ENCODE measurements at places on chromosomes 5 and 9. TPM values are rescaled to one million over a fixed set of nuclear protein-coding genes. Genes with fewer than 3 reads are reported as not detected.

- DNase-seq = no peak
These were observed 372.6 kb downstream of the ZNF608 start for GRCh38 chr5:124373883-124374282.

- DNase-seq = no peak
These were observed 615.5 kb downstream of the TLE1 start for GRCh38 chr9:81073821-81074220.

DNA sequence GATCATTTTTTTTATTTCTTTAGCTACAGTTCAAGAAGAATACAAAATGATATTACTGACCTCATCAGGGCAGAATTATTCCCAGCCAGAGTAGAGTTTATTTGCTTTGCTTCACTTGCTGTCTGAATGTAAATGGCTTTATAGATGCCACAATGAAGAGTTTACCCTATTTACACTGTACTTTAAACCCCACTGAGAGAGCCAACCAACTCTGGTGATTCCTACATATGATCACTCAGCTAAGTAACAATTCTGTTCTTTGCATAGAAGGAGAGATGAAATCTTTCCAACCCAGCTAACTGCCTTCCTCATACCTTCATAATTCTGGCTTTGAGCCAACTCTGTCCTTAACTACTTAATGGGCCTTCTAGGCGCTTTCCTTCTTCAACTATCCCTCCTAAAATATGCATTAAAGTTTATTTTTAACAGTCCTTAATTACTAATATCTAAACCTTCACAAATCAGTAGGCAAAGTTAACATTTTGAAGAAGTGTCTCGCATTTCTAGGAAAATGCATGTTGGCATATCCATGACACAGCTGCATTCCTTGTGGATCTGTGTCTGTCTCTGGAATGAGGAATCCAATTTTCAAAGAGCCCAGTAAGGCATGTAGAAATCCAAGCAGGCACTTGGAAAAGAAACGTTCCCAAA, 284.8 kb upstream of the GRAMD2B start:
- no peak for DNase-seq

CATSPER3 gene
- total RNA-seq = 0.69 TPM

DTWD2 gene
- total RNA-seq = 3.6 TPM

KIF24 gene
- 5.9 TPM for total RNA-seq

CCNB1 gene
- 163 TPM for total RNA-seq

CHSY3 gene
- total RNA-seq = not detected

DNA sequence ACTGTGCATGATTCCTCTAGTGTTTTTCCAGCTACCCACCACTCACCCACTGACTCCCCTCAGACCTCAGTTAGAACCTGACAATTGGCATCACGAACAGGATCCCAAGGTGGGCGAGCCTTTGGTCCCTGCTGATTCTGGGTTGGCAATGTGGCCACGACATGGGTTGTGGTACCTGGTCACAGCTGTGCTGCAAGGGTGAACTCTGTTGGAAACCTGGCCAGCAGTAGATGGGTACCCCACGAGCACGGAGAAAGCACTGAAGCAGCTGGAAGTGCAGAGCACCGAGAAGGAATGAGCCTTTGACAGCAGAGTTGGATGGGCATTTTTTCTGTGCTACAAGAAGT, 180.1 kb downstream of the PDE4D start:
- DNase-seq = no peak

LMX1B gene
- not detected for total RNA-seq

GRCh38 chr5:11069041-11069440, 308.0 kb upstream of the DAP start:
- DNase-seq = no peak

- DNase-seq = no peak
These were observed 18.0 kb downstream of the SH3PXD2B start for GRCh38 chr5:172436078-172436878.

EGFLAM gene
- total RNA-seq = not detected

- DNase-seq = no peak
These were observed 631.9 kb downstream of the PSAT1 start for GRCh38 chr9:78928625-78929405.

- no peak for DNase-seq
These were observed 242.3 kb downstream of the CAAP1 start for GRCh38 chr9:26650325-26650724.

DNA sequence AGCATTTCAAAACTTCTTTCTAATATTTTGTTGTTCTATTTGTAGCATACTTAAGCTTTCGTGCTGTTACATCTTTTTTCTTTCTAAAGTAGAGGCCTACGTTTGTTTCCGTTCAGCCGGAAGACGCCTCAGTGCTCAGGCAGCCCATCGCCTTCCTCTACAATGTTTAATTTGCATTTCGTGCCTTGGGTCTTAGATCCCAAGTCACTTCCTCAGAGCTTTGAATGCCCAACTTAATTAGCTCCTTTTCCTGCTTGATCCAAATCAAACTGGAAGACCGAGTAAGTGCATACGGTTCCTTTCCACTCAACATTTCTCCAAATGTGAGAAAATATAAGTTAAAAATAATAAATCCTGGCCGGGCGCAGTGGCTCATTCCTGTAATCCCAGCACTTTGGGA, 43.2 kb downstream of the MRPL36 start:
- no peak for DNase-seq

STING1 gene
- 178 TPM for total RNA-seq

DNA sequence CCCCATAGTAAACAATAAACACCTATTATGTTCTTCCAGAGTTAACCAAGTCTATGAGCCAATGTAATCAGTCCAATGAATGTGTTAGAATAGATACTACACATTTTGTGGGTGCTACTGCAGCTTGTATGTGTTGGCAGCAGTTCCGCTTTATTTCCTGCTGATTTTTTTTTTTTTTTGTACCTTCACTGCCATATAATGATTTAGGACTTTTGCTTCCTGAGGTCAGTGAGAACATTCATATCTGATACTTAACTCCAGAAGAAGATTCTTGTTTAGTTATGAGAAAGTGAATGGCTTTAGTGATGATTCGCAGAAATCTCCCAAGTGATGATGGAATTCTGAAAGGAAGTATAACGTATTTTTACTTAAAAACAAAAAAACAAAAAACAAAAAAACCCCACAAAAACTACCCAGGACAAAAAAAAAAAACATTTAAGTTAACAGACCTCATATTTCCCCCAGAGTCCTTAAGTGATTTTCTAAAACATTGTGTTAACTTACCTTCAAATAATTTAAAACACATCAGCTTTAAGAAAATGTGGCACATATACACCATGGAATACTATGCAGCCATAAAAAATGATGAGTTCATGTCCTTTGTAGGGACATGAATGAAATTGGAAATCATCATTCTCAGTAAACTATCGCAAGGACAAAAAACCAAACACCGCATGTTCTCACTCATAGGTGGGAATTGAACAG, 24.7 kb upstream of the LMNB1 start:
- no peak for DNase-seq

GRCh38 chr5:110612794-110613247, 113.7 kb downstream of the TMEM232 start:
- DNase-seq = no peak

DNA sequence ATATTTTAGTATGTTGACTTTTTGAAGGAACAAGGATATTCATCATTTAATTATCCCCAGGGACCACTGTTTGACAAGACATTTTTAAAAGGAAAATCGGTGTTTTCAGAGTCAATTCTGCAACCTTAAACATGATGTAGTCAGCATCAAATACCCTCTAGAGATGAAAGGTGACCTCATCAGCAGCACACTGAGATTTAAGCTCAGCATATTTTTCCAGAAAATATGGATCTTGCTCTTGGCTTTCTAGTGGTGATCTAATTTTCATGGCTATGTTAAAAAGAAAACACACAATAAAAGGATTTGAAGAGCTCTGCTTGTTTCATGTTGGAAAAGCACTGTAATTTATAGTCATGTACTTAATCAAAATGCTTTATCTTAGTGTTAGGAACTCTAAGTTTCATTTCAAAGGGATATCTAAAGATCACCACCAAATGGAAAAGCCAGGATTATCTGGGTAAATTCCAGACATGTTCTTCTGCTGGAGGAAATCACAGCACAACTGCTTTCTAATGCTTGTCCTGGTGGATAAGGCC, 487.2 kb downstream of the ENC1 start:
- DNase-seq = no peak

CDKN2B-AS1 gene
- 0.21 TPM for total RNA-seq

GRCh38 chr5:72653586-72653985, 146.4 kb upstream of the ZNF366 start:
- DNase-seq = no peak

GRCh38 chr5:144333336-144333920, 162.8 kb downstream of the KCTD16 start:
- no peak for DNase-seq

GRCh38 chr9:125280945-125281344, 19.3 kb downstream of the GAPVD1 start:
- DNase-seq = no peak

DNA sequence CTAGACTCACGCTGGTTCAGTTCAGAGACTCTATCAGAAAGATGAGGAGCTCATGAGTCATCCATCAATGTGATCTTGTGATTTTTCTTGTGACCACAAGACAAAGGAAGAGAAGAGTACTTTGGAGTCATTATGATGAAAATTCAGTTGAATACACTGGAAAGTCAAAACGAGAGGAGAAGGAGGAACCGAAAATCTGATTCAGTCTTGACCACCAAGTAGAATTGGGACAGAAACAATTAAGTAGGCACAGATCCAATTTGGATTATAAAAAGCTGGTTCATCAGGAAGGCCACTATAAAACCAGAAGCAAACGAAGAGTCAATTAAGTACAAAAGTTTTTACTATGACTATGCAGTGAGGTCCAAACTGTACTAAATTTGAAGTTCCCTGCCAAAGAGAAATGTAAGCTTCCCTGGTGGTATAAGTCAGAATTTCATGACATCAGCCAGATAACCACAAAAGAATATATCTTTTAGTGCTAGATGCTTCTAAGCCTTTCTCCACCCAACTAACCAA, 90.9 kb downstream of the THBS4 start:
- peak; percentile 33 for DNase-seq

PCDHGB2 gene
- 0.07 TPM for total RNA-seq

DNA sequence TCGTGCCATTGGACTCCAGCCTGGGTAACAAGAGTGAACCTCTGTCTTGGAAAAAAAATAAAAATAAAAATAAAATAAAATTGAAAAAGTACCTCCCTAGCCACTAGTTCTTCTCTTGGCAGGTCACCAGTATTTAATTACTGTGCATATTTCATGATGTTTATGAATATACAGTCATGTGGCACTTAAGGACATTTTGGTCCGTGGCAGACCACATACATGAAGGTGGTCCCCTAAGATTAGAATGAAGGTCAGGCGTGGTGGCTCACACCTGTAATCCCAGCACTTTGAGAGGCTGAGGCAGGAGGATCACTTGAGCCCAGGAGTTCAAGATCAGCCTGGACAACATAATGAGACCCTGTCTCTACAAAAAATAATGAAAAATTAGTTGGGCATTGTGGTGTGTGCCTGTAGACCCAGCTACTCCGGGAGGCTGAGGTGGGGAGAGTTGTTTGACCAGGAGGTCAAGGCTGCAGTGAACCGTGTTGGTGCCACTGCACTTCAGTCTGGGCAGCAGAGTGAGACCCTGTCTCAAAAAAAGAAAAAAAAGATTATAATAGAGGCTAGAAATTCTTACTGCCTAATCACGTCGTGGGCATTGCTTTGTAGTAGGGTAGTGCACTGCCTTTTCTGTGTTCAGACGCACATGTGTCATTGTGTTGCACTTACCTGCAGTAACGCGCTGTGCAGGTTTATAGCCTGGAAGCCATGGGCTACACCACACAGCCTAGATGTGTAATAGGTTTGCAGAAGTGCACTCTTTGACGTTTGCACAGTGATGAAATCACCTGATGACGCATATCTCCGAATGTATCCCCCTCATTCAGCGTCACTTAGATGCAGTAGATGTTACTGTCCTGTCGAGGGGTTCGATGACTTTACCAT, 12.8 kb downstream of the EHMT1 start:
- DNase-seq = no peak

DNA sequence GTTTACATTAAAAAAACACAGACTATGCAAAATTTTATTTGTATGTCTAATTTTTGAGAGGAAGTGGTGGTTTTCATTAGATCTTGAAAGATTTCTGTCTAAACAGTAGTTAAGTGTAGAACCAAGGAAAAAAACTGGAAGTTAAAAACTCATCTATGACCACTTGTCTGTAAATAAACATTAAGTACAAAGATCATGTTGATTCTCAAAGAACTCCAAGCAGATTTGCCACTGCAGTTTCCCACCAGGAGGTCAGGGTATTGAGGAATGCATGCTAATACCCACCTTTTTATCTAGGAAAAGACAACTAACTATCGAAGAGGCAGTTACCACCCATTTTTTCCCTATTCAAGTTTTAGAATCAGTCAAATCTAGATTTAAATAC, 1.9 kb downstream of the STOM start:
- no peak for DNase-seq

DNA sequence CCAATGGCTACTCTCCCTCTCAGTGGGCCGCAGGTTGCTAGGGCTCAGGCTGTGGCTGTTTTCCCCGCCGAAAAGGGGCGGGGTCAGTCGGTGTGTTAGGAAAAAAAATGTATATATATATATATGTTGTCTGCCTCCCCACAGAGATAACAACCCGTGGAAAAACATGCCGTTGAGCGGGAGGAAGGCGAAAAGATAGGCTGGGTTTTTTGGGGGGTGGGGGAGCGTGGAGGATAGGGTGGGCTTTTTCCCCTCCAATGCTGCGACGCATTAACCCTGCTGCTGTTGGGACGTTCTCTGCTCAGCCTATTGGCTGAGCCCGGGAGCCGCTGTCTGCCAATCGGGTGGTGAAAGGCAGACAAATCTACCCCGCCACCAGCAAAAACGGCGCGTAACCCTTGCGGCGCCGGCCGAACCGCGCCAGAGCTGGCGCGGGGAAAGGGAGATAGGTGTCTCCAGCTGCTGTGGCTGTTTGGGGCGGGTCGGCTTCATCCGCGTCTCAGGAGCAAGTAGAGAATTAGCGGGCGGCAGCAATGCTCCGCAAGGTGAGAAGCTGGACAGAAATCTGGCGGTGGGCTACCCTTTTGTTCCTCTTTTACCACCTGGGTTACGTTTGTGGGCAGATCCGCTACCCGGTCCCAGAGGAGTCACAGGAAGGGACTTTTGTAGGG, at the start of gene PCDHGC4:
Gene PCDHGC4, plus strand, starts transcription at position 390 of the 671 bp plus-strand sequence. Its CDS starts 144 bp downstream, at position 534.
- peak; percentile 34 for DNase-seq

DNA sequence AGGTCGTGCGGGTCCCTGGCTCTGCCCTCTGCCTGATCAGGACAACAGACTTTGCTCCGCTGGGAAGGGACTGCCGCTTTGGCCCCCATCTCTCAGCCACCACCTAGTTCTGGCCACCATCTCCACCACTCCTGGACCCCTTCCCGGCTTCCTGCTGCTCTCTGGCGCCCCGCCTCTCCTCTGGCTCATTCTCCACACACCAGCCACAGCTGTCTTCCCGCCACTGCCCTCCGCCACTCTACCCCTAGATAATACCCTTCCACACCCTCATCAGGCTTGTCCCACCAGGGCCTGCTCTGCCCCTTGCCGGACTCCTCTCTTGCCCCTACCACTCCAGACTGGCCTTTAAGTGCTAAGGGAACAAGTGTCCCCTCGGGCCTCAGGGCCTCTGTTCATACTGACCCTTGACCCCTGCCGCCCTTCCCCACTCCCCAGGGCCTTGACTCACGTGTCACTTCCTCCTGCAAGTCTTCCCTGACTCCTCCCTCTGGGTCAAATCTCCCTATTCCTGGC, 3.0 kb upstream of the CDX1 start:
- no peak for DNase-seq

LPCAT1 gene
- 42.5 TPM for total RNA-seq

TRIM7 gene
- total RNA-seq = 1.6 TPM
